Astrocyte of the cerebellum (primary cell): ENCODE measurements at places on chromosomes 6 and 20.

DNA sequence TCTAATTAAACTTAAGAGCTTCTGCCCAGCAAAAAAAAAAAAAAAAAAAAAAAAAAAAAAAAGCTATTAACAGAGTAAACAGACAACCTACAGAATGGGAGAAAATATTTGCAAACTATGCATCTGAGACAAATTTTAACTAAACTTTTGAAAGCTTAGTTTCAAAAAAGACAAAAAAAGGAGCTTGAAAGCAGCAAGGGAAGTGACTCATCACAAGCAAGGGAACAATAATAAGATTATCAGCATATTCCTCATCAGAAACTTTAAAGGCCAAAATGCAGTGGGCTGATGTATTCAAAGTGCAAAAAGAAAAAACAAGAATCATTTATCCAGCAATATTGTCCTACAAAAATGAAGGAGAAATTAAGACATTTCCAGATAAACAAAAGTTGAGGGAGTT lies 158.6 kb downstream of the RNF144B start:
- no peak for DNase-seq

DNA sequence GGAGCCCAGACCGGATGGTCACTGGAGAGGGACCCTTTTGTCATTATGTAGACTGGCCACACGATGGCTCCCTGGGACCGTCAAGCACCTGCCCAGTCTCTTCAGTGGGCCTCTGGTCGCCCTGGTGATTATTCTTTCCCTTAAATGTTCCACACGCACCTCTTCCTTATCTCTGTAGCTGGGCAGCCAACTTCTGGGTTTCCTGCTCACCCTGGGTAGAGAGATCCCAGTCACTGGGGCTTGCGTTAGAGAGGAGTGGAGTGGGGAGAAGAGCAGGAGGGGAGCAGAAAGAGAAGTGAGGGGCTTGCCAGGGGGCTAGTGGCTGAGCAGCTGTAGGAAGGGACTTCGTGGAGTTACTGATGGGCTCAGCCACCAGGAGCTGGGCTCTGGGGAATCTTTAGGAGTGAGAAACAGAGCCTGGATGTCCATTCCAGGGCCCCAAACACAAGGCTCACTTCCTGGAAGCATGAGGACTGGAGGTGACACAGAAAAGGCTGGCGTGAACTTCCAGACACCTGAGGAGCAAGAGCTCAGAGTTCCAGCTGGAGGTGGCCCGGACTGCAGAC lies 150.1 kb downstream of the DHX35 start:
- DNase-seq, result peak; percentile 12

DNA sequence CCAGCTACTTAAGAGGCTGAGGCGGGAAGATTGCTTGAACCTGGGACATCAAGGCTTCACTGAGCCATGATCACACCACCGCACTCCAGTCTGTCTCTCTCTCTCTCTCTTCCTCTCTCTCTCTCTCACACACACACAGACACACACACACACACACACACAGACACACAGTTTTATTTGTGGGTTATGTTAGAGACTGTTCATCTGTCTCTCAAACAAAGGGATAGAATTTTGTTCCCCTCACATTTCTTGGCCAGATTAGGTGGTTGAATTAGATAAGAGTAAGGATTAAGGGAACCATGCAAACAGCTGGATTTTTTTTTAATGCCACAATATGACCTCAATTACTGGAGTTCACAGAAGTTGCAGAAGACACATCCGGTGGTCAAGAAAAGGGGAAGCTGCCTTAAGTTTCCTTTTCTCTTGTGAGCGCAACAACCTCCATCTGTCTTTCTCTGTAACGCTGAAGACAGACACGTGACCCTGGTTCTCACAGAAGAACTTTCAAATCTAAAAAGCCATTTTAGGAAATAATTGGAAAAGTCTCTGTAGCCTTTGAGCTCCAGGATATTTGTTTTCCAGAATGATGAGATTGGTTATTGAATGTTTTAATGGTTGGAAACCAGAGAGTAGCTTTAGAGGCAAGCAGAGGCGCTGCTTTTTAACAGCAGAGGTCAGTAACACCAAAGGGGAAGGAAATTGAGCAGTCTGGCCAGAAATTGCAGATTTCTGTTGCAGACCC lies 32.9 kb upstream of the LGSN start:
- DNase-seq, result peak; percentile 16

DNA sequence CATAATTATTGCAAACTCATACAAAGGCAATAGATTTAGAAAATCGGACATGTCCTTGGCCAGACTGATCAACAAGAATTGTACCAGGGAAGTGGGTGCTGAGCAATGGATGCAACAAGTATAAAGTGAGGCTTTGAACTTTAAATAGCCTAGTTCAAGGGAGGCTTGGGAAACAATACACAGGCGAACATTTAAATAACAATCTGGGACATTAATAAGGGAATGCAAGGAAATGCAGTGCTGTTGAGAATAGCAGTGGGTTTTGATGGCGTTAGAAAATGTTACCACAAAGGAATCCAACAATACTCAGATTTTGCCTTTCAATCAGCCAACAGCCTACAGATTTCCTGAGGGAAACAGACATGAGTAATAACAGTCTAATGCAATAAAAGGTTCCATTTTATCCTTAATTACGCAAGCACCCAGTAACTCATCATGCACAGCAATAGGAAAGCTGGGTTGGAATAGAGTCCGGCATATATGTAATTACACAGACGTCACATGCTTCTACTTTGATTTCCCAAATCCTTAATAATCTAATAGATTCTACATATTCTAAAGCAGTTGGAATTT lies 134.6 kb downstream of the PHACTR1 start:
- no peak for DNase-seq

DNA sequence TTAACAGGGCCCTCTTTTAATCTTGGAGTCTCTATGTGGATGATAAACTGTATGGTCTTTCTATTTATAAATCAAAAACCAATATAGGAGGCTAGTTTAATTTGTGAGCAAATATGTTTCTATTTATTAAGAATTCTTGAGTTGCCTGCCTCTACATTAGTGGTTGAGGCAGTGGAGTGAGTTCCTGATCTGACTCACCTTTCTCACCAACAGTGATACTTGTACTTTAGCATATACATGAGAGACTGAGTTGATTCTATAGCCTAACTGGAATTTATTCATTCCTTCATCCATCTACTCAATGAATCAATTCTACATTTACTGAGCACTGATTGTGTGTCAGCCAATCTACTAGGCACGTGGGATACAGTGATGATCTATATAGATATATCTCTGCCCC lies 126.9 kb downstream of the TRMT11 start:
- DNase-seq, result no peak

DNA sequence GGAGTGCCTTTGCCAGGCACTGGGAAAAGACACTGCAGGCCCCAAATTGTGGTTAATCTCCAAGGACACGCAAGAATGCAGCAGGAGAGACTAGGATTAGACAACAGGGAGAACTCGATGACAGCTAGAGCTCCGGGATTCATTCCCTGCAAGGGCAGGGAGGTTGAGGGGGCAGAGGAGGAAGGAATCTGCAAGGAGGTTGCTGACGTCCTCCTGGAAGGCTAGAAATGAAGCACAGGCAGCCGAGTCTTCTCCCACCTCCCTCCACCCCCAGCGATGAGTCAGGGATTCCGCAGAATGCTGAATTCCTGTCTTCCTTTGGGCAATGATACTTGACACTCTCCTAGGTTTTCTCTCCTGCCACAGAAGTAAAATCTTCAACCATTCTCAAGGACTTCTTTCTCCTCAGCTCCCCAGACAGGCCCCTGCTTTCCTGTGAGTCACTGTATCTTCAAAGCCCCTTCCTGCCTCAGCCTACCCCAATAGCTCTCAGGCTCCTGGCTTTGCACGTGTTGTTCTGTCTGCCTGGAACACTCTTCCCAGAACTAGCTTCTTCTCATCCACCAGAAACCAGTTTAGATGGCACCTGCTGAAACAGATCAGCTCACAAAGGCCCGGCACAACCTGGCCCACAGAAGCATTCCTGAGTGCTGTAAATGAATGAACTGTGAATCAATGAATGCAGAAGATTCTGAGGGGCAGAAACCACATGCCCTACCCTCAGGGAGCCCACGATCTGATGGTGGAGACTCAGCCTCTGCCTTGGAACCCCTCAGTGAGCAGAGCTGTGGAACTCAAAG lies 85.6 kb downstream of the MRPL14 start:
- DNase-seq, result peak; percentile 90

DNA sequence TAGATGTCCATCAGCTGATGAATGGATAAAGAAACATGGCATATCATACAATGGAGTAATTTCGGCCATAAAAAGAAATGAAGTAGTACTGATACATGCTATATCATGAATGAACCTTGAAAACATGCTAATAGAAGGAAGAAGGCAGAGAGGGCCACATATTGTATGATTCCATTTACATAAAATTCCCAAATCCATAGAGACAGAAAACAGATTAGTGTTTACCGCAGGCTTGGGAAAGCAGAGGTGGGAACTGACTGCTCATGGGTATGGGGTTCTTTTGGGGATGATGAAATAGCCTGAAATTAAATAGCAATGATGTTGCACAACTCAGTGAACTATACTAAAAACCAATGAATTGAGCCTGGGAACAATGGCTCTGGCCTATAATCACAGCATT lies 58.3 kb downstream of the SERAC1 start:
- no peak for DNase-seq

DNA sequence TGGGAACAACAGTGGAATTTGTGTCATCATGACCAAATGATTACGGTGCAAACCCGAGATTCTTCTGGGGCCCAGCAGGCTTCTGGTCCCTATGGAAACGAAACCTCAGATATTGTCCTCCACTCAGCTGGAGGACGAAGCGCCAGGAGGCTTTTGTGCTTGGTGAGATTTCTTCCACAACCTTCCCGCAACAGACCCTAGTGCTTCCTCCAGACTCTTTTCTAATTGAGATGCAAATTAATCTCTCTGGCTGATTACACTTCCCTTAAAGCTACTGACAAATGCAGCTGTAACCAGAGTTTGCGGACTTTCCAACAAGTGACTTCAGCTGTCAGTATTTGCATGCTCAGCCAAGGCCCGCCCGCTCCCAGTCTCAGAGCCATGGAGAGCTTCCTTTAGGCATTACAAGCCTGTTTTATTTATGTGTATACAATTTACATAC lies 96.0 kb downstream of the INSM1 start:
- DNase-seq, result peak; percentile 92

GRCh38 chr6:5104667-5105066 lies 19.5 kb downstream of the PPP1R3G start:
- DNase-seq, result no peak

GRCh38 chr6:3280091-3280490 lies 21.3 kb downstream of the PSMG4 start:
- DNase-seq, result no peak

DNA sequence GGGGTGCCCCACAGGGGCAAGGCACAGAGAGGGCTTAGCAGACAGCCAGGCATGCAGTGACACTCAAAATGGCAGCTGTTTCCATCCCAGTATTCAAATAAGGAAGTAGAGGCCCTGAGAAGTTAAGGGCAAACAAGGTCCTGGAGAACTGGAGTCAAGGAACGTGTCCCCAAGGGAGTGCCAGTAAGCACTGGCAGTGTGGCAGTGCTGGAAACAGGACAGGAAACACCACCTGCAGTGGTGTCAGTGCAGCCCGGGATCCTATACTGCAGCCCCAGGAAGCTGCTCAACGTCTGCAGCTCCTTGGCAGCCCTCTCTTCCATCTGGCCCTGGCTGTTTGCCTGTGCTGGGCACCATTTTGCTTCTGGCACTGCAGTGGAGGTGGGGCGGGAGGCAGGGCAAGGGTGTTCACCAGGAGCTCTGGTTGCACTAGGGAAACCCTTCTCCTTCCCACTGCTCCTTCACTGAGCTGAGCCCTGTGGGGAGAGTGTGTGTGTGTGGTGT lies 56.3 kb downstream of the EDN3 start:
- DNase-seq, result no peak

DNA sequence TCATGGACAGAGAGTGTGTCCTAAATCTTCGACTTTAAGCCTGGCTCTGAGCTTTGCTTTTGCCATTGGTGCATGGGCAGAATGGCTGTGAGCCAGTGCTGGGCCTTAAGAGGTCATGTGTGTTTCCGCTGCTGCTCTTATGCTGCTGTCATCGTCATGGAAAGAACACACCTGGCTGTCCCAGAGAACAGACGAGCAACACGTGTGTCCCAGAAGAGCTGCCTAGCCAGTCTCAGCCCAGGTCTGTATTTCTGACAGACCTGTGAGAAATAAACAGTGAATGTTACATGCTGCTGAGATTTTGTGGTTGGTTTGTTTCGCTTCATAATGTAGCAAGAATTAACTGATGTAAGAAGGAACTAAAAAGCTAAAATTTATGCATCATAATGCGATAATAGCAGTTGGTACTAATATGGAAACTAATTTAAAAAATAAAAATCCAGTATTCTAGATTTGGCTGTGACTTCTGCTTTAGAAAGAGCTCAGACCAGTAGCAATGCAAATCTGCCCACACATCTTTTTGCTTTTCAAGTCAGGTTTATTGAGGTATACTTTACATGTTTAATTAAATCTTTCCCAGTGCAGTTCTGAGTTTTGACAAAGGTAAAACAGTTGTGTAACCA lies 11.5 kb upstream of the SCP2D1 start:
- no peak for DNase-seq

DNA sequence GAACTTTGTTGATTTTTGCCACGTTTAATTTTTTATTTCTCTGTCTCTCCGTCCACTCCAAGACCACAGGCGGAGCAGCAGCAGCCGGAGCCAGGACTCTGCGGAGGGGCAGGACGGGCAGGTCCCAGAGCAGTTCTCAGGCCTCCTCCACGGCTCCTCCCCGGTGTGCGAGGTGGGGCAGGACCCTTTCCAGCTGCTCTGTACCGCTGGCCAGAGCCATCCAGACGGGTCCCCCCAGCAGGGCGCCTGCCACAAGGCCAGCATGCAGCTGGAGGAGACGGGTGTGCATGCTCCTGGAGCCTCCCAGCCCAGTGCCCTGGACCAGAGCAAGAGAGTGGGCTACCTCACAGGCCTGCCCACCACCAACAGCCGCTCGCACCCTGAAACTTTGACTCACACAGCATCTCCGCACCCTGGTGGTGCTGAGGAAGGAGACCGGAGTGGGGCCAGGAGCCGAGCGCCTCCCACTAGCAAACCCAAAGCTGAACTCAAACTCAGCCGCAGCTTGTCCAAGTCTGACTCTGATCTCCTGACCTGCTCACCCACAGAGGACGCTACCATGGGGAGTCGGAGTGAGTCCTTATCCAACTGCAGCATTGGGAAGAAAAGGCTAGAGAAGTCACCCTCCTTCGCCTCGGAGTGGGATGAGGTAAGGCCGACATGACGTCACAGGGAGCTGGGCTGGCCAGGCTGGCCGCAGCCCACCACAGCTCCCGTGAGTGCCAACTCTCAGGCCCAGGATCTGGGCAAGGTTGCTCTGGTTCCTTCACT lies 123.5 kb downstream of the TCP11 start:
- DNase-seq, result no peak

GRCh38 chr6:355373-356208 lies 36.0 kb upstream of the IRF4 start:
- DNase-seq, result no peak
